ENCODE measurements at places on chromosomes 6 and 20.

DNA sequence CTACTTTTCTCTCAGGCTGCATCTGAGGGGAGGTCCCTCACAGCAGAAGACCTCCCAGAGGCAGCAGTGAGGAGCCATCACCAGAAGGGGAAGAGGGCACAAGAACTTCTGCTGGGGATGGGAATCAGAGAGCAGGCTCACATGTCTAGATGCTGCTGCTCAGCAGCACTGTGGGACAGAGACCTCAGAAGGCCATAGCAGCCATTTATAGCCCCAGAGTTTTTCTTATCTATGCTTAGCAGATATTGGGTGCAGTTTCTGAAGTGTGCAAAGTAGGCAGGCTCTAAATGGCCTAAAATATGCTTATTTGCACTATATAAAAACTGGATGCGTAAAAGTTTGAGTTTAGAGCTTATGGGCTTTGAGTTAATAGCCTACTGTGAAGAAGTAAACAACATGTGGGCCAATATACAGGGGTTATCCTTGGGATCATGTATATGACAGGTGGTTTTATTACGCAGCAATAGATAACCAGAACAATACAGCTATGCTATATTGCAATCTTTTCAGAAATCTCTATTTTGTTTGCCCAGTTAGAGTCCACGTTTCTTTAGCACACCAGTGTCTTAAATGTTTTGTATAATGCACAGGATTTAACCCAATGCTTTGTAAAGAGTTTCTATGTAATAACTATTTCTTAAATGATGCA is 60.2 kb upstream of the TMEM244 start:
- no peak for DNase-seq

DNA sequence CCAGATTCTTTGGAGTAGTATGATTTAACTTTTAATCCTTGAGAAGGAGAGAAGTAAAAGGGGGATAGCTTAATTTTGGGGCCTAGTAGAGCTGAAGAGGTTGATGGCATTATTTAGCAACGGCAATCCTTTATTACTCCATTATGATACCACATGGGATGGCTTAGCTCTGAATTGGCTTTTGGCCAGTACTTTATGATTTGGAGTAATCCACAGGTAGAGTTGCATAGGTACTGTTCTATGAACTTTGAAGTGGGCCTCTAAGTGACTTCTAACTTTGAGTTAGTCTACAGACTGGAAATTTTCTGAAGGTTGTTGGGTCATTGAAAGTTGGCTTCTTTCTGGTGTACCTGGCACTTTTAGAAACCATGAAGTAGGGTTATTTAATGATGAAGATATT is 11.6 kb downstream of the YWHAB start:
- DNase-seq: no peak

- no peak for DNase-seq
These were observed 178.2 kb upstream of the CST7 start for GRCh38 chr20:24770628-24771541.

GRCh38 chr6:55474382-55474781 is 104.6 kb downstream of the HMGCLL1 start:
- no peak for DNase-seq

DNA sequence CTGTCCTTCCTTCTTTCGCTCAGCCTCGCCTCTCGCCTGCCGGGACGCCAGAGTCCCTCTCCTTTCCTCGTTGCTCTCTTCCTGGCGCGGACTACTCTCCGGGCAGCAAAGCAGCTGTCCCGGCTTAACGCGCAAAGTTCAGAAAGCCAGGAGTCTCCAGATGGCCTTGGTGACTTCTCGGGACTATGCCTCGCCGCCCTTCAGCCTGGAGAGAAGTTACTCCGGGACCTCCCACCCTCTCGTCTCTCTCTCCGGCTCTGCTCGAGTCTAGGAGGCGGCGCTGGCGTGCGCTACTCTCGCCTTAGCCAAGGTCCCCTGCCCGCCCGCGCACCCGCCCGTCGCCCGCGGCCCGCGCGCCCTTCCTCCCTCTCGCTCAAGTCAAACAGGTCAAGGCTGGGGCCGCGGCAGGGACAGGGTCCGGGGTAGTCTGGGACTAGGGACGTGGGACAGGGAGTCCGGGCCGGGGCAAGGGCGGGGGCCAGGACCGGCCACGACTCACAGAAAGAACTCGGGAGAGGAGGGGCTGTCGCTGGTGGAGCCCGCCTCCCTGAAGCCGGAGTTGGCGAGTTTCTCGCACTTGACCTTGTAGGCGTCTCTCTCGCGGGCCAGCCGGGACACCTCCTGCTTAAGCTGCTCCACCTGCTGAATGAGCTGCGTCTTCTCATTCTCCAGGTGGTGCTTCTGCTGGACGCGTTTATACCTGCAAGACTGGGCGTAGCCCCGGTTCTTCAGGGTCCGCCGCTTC is 1.5 kb downstream of the MAFB start:
- DNase-seq: no peak

GRCh38 chr6:167565884-167566599 is 241.2 kb downstream of the TTLL2 start:
- no peak for DNase-seq

DNA sequence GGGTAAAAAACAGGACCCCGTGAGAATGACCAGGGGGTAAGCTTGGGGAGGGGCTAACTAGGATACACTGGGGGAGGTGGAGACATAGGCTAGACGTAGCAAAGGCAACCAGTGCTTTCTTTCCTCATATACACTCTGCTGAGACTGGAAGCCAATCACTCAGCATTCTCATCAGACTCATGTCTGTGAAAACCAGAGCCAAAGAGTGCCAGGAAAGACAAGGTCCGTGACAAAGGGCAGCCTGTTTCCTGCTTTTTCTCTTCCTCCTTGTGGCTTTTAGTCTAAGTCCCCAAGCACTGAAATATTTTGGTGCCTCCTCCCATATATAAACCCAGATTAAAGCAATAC is 97.9 kb upstream of the NEDD9 start:
- no peak for DNase-seq

DNA sequence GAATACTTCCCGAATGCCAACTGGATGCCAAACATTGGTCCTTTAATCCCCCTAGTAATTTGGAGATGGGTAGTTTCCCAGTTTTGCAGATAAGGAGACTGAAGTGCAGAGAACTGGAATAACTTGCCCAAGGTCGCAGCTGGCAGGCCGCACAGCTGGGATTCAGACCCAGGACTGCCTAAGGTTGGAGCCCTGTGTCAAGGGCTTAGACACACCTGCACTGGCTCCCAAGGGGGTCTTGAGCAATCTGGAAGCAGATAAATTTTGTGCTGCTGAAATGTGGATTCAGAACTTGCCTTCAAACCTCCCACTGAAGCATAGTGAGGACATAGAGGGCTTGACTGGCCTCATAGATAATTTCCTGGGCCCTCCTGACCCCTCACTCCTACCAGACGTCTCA is 30.5 kb downstream of the FOXP4 start:
- no peak for DNase-seq

DNA sequence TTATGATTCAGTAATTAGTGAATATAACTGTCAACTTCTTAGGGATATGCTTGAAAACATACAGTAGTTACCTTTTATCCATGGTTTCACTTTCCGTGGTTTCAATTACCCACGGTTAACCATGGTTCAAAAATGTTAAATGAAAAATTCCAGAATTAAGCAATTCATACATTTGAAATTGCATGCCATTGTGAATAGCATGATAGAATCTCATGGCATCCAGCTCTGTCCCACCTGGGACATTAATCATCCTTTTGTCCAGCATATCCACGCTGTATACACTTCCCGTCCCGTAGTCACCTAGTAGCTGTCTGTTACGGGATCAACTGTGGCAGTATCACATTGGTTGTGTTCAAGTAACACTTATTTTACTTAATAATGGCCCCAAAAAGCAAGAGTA is 781.7 kb upstream of the CITED2 start:
- DNase-seq: no peak

DNA sequence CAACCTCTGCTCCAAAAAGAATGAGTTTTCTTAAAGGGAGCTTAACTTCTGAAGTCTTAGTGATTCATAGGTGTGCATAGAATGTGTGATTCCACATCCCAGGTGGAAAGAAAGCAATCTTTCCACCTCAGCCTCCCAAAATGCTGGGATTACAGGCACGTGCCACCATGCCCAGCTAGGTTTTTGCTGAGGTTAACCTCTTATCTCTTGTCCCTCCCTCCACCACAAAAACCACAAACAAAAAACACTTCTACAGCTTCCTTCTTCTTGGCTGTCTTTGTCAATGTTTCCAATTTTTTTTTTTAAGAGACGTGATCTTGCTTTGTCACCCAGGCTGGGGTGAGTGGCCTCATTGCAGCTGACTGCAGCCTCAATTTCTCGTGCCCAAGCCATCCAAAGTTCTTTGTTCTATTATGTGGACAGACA is 8.1 kb upstream of the CSE1L start:
- no peak for DNase-seq

- DNase-seq: no peak
These were observed 1.0 kb downstream of the BFSP1 start for GRCh38 chr20:17530153-17530552.

GRCh38 chr6:10373642-10374359 is 41.1 kb downstream of the TFAP2A start:
- no peak for DNase-seq

GRCh38 chr6:16697437-16698161 is 63.7 kb downstream of the ATXN1 start:
- no peak for DNase-seq

DNA sequence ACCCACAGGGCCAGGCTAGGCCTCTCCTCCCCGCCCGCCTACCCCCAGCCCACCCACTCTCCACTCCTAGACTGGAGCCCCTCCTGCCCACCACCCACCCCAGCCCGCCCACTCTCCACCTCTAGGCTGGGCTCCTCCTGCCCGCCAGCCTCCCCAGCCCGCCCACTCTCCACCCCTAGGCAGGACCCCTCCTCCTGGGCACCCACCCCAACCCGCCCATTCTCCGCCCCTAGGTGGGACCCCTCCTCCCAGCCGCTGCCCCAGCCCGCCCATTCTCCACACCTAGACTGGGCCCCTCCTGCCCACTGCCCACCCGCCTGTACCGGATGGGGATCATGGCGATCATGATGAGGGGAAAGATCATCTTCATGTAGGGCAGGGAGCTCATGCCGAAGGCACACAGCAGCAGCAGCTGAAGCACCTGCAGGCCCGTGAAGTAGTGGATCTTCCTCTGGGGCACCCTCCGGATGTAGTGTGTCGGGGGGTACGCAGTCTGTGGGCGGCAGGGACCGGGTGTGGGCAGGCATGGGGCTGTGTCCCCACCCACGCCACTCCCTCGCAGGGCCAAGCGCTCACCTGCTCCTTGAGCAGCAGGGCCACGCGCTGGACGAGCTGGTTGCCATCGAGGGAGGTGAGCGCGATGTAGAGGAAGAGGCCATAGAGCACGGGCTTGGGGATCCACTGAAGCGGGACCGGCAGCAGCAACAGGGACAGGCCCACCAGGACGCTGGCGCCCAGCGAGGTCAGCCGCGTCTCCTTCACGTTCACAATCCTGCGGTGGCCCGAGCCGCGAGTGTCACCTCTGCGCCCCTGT is 10.8 kb downstream of the SLC4A11 start:
- no peak for DNase-seq

DNA sequence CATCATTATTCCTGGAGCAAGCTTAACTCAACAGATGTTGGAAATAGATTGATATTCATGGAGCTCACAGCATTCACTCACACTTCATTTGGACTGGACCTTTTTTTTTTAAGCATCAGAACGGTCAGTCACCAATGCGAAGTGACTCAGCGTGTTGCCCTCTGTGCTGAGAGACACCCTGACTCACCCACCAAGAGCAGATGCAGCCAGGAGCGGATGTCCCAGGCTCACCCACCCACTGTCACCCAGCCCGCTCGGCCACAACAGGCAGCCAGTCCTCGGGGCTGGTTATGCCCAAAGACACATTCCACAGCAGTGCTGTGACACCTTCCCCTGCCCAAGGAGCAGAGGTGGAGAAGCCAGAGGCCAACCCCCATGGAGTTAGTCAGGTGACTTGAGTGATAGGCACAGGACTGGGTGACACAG is 15.7 kb downstream of the RNASET2 start:
- DNase-seq: no peak

GRCh38 chr6:23412770-23413169 is 713.2 kb upstream of the NRSN1 start:
- DNase-seq: no peak

- DNase-seq: no peak
These were observed 121.5 kb downstream of the IRF4 start for GRCh38 chr6:513058-513457.

DNA sequence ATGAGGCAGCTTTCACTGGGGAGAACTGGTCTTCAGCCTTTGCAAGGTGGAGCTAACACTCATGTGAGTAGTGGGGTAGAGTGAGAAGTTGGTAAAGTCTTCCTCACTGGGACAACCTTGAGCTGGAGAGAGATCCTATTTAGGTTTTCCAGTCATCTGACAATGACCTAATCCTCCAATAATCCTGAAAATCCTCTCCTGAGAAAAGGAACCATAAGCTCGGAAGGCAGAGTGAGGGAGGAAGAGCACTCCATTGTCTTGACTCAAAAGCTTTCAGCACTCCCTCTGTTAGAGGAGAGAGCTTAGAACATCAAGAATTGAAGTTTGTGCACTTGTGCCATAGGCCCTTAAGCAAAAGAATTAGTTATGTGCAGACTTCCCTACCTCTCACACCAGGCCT is 77.8 kb downstream of the TRAM2 start:
- no peak for DNase-seq

DNA sequence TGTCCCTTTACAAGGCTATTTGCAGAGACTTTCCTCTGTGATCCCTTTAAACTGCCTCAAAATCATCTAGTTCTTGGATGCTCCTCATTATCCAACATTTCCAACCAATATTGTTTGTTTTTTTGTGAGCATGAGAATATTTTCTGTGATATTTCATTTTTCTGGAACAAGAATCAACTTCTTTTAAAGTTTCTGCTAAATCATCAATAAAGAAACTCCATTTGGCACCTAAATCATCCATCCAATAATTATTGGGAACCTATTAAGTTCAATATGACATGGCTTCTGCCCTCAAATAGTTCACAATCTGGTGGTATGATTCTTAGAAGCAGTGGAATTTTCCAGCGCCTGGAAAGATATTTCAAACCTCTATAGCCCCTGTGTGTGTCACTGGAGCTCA is 207.6 kb downstream of the ISM1 start:
- DNase-seq: no peak

GRCh38 chr6:109305028-109305427 is 77.2 kb downstream of the CD164 start:
- DNase-seq: no peak

GRCh38 chr20:4299216-4299615 is 283.9 kb upstream of the RNF24 start:
- no peak for DNase-seq

DNA sequence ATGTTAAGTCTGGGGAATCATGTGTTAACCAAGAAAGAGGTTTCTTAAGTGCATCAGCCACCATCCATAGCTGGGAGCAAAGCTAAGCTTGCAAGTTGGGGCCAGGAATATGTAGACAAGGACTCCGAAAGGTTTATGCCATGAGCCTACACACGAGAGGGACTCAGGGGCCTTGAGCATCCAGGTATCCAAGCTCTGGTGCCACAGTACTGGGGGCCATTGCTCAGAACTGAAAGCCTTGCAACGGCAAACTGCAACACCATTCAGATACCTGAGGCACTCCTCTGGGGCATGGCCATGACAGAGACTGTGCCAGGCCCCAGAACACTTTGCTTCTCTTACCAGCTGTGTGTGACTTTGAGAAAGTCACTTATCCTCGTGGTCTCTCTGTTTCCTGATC is 27.6 kb downstream of the PRND start:
- DNase-seq: no peak

Data from stimulated activated CD4-positive, alpha-beta T cell treated with anti-CD3 and anti-CD28 coated beads, TNF-alpha, amount 100 ng/mL, for 24 hours (primary cell).